Activated CD8-positive, alpha-beta memory T cell treated with anti-CD3 and anti-CD28 coated beads for 1 hour (primary cell): ENCODE measurements at places on chromosomes 3 and 15.

DNA sequence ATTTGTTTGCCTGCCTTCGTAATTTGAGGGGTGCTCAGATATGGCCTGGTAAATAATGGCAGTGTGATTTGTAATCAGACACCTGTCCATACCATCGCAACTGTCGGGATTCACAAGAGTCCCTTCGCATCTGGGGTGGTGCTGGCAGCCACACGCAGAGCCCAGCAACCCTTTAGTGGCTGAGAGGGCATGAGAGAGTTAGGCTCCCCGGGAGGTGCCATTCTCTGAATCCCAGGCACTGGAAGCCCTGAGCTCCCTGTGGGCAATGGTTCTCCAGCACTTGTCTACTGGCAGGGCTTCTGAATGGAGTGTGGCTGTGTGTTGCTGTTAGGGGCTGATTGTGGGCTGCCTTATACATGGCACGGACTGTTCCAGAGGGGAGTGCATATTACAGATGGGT is 230.1 kb downstream of the EBLN2 start:
- no peak for DNase-seq

GRCh38 chr3:72004749-72005292 is 219.9 kb upstream of the PROK2 start:
- no peak for DNase-seq

DNA sequence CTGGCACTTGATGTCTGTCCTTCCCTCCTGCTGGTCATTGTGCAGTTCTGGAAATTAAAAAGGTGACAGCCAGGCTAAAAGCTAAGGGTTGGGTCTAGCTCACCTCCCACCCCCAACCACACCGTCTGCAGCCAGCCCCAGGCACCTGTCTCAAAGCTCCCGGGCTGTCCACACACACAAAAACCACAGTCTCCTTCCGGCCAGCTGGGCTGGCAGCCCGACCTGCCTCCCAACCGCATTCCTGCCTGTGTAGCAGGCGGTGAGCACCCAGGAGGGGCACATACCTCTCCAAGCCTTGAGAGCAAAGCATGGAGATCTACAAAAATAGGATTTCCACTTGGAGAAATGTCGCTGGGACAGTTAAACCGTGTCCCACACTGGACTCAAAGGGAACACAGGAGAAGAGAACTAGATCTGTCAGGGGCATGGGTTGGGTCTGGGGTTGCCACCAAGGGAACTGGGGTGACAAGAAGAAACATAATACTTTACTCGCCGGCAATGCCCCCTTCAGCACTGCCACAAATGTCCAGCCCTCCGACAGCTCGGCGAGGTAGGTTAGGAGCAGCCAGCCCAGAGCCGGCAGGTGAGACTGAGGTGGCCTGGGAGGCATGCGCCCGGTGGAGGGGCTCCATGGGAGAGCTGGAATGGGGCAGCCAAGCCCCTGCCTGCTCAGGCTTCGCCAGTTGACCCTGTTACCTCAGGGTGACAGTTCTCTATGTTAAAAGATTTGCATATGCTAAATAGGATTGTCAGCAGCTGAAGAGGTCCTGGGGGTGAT is 52.2 kb downstream of the EXOG start:
- DNase-seq: no peak

DNA sequence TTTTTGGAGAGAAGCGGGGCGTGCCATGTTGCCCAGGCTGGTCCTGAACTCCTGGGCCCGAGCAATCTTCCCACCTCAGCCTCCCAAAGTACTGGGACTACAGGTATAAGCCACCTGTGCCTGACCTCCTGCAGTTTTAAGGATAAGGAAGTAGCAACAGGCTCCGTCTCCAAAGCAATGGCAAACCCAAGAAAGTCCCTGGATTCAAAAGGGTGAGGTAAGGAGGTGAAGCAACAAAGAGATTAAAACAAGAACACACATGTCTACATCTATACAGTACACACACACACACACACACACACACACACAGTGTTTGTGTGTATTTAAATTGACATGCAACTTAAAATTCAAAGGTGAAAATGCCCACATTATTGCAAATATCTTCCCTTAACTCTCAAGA is 58.9 kb downstream of the ABCC5 start:
- no peak for DNase-seq
